ENCODE measurements at places on chromosomes 4 and X. TPM values are rescaled to one million over a fixed set of nuclear protein-coding genes. Genes with fewer than 3 reads are reported as not detected.

DNA sequence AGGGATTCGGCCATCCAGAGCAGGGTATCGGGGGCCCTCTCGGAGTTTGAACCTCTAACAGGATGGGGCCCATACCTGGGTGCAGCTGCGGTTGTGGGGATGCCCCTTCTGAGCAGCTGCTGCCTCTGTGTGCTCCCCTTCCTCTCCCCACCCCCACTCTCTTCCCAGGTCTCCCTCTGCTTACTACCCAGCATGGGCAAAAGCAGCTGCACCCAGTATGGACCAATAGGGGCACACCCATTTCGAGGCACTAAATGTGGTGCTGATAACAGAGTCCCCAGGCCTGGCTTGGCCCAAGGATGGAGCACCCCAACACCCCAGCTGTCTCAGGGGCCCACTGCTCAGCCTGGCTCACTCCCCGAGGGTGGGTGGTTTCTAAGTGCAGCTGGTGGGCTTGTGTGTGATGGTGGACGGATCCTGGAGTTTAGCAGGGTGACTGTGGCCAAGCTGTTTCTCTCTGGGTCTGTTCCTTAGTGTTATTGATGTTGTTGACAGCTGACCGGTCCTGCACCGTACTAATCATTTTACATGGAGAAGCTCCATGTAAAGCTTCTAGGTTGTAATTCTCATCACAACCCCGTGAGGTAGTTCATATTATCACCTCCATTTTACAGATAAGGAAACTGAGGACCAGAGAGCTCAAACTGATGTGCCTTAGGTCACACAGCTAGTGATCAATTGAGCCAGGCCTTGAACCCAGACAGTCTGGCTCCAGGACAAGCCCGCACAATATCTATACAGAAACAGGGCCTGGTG, 13.1 kb upstream of the KIAA0232 start:
- no peaks in the 10 kb centered on the region for H3K4me1 ChIP-seq
- DNase-seq = no peak
- no peak overlapping the region for H3K4me3 ChIP-seq
- no peaks in the 10 kb centered on the region for H3K27me3 ChIP-seq

- no peaks in the 10 kb centered on the region for H3K36me3 ChIP-seq
- no peaks in the 10 kb centered on the region for H3K4me1 ChIP-seq
- no peak for DNase-seq
Observed at GRCh38 chrX:11435568-11435967, 142.4 kb downstream of the AMELX start.

- DNase-seq = no peak
- no peaks in the 10 kb centered on the region for H3K27me3 ChIP-seq
- H3K4me3 ChIP-seq = no peak overlapping the region
- peaks cover 9% of the 10 kb centered on the region for H3K4me1 ChIP-seq
- H3K36me3 ChIP-seq = no peaks in the 10 kb centered on the region
Observed at GRCh38 chr4:183438458-183439113, 5.8 kb upstream of the CDKN2AIP start.

GRCh38 chr4:30953799-30954198, 233.6 kb downstream of the PCDH7 start:
- no peaks in the 10 kb centered on the region for H3K36me3 ChIP-seq
- DNase-seq = no peak
- H3K4me1 ChIP-seq = no peaks in the 10 kb centered on the region
- no peak overlapping the region for H3K27ac ChIP-seq
- H3K27me3 ChIP-seq = no peaks in the 10 kb centered on the region
- H3K4me3 ChIP-seq = no peak overlapping the region

DNA sequence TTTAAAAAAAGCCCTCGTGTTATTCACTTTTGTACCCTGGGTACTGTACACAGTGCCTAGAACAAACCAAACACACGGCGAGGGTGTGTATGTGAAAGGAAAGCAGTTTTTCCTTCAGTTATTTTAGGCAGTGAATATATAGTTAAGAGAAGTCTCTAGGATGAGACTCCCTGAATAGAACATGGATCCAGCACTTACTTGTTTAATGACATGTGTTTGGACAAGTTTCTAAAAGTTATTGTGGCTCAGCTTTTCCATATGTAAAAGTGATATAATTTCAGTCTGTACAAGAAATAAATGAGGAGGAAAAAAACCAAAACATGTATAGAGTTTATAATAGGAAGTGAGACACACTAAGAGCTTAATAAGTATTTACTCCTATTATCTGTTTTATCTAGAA, 273.2 kb downstream of the ADGRL3 start:
- no peak overlapping the region for H3K27ac ChIP-seq
- no peak for DNase-seq
- no peak overlapping the region for H3K4me3 ChIP-seq
- H3K27me3 ChIP-seq = no peaks in the 10 kb centered on the region
- H3K36me3 ChIP-seq = no peaks in the 10 kb centered on the region

RAB9B gene
- 0.95 TPM for total RNA-seq

ANOS1 gene
- total RNA-seq = 0.40 TPM

DNA sequence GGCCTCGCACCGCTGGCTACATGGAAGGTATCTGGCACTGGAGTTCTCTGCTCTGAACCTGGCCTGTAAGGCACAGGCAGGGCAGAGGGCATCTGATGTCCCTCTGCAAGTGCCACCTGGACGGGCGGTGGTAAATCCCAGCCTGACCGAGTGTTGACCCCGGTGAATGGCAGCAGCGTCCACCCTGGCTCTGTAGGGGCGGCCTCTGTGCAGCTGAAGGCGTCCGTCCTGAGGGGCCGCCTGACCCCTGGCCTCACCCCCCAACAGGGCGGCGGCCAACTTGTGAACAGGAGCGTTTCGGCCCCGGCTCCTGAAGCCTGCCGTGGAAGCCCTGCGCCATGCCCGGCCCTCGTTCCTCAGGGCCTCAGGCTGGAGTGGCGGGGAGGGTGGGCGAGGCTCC, 51.4 kb downstream of the CPZ start:
- H3K4me1 ChIP-seq = no peaks in the 10 kb centered on the region
- DNase-seq = no peak
- no peaks in the 10 kb centered on the region for H3K27me3 ChIP-seq
- no peak overlapping the region for H3K27ac ChIP-seq
- H3K4me3 ChIP-seq = no peak overlapping the region

SLC4A4 gene
- total RNA-seq = 400 TPM

GLUD2 gene
- 1.1 TPM for total RNA-seq

- no peak for DNase-seq
- no peaks in the 10 kb centered on the region for H3K36me3 ChIP-seq
- H3K27ac ChIP-seq = no peak overlapping the region
- H3K4me3 ChIP-seq = no peak overlapping the region
- H3K4me1 ChIP-seq = no peaks in the 10 kb centered on the region
- H3K27me3 ChIP-seq = no peaks in the 10 kb centered on the region
Observed at GRCh38 chr4:1609901-1610790, 74.0 kb downstream of the FAM53A start.

ACE2 gene
- 0.63 TPM for total RNA-seq

DNA sequence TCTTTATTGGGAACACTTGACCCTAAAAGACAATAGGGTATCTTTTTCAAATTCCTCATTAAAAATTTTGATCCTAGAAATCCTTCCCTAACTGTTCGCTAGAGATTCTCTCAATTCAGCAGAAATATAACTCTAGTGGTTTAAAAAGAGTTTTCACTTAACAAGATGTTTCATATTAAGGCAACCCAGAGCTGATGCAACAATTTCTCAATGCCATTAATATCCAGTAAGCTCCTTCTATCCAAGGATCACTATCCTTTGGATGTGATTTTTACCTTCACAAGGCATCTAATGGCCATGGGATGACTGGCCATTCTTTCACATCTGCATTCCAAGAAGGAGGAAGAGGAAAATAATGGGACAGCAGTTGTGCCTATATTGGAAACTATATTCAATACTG, 183.4 kb downstream of the ANKRD50 start:
- no peak overlapping the region for H3K27ac ChIP-seq
- H3K36me3 ChIP-seq = no peaks in the 10 kb centered on the region
- DNase-seq = no peak
- no peaks in the 10 kb centered on the region for H3K27me3 ChIP-seq
- no peak overlapping the region for H3K4me3 ChIP-seq
- H3K4me1 ChIP-seq = no peaks in the 10 kb centered on the region

DNA sequence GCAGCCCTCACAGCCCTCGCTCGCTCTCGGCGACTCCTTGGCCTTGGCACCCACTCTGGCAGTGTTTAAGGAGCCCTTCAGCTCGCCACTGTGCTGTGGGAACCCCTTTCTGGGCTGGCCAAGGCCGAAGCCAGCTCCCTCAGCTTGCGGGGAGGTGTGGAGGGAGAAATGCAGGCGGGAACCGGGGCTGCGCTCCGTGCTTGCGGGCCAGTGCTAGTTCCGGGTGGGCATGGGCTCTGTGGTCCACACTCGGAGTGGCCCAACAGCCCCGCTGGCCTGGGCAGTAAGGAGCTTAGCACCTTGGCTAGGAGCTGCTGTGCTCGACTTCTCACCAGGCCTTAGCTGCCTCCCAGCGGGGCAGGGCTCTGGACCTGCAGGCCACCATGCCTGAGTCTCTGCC, 192.6 kb downstream of the COX18 start:
- H3K27ac ChIP-seq = no peak overlapping the region
- no peak for DNase-seq
- no peaks in the 10 kb centered on the region for H3K4me1 ChIP-seq
- H3K36me3 ChIP-seq = no peaks in the 10 kb centered on the region

FAM47E gene
- 6.3 TPM for total RNA-seq

DNA sequence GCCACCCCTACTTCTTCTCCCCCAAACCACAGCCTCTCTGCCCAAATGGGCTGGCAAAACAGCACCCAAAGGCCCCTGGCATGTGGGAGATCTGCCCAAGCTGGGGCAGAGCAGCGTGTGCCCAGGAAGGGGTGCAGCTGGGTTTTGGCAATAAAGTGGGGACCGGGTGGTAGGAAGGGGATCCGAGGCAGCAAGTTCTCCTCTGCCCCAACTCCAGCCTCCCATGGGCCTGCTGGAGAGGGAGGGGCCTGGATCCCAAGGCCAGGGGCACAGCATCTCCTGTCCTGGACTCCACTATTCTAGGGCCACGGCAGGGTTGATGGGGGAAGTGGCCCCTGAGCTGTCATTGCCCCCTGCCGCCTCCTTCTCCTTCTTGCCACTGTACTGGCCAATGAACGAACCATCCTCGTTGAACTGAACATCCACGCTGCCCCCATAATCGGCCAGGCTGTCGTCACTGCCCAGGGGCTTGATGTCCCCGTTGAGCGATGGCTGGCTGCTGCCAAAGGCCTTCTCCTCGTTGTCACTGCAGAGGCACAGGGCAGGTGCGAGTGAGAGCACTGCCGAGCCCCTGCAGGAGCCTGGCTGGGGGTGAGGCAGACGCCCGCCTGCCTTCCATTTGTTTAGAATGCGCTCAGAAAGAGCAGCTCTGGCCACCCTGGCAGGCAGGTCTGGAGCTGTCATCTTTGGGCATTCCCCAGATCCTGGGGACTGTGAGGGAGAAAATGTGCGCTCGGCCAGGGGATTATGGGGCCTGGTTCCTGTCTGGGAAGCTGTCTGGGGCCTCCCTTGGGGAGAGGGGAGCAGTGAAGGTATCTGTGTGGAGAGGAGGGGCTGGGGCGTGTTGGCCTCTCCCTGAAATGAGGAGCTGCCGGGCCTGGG, 23.4 kb downstream of the L1CAM start:
- H3K36me3 ChIP-seq = no peaks in the 10 kb centered on the region
- DNase-seq = no peak
- no peaks in the 10 kb centered on the region for H3K4me1 ChIP-seq
- no peak overlapping the region for H3K4me3 ChIP-seq
- no peak overlapping the region for H3K27ac ChIP-seq
- peaks cover 5% of the 10 kb centered on the region for H3K27me3 ChIP-seq

PGM2 gene
- 15.1 TPM for total RNA-seq

- H3K27me3 ChIP-seq = no peaks in the 10 kb centered on the region
- peaks cover 4% of the 10 kb centered on the region for H3K36me3 ChIP-seq
- no peak overlapping the region for H3K27ac ChIP-seq
- DNase-seq = peak; percentile 33
- H3K4me3 ChIP-seq = no peak overlapping the region
Observed at GRCh38 chr4:1333256-1333655, 13.8 kb upstream of the UVSSA start.

- H3K36me3 ChIP-seq = no peaks in the 10 kb centered on the region
- DNase-seq = no peak
- no peaks in the 10 kb centered on the region for H3K27me3 ChIP-seq
- H3K27ac ChIP-seq = peak overlapping the region; percentile 55
- H3K4me1 ChIP-seq = no peaks in the 10 kb centered on the region
Observed at GRCh38 chr4:6767748-6768538, 14.6 kb upstream of the KIAA0232 start.

DNA sequence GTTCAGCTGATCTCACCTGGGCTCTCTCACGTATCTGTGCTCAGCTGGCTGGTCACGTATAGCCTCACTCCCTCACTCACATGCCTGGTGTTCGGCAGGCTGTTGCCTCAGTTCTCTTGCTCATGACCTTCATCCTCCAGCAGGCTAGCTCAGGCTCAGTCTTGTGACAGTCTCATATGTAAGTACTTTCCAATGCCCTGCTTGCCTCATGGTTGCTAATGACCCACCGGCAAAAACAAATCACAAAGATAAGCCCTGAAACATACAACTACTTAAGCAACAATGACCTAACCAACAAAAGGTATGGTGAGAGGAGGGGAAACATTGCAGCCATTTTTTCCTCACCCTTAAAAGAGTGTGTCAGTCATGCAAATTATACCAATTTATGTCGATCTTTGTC, 25.0 kb downstream of the MEPE start:
- H3K27me3 ChIP-seq = no peaks in the 10 kb centered on the region
- H3K4me1 ChIP-seq = no peaks in the 10 kb centered on the region
- H3K4me3 ChIP-seq = no peak overlapping the region
- H3K27ac ChIP-seq = no peak overlapping the region
- no peaks in the 10 kb centered on the region for H3K36me3 ChIP-seq

DNA sequence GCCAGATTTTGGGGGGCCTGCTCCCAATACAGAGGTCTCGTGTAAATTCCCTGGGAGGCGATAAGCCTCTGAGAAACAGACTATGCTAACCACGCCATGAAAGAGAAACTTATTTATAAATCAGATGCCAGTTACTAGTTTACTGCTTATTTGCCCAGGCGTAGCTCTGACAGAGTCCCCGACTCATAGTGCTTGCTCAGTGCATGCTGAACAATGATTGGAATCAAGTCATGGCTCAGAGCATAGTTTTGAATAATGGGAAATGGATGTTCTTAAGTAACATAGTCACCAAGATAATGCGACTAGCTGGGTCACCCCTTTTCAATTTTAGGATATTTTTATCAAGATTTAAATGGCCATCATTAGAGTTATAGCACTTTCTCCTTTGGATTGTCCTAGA, 39.9 kb downstream of the HTT start:
- peaks cover 11% of the 10 kb centered on the region for H3K4me1 ChIP-seq
- H3K27me3 ChIP-seq = no peaks in the 10 kb centered on the region
- no peak overlapping the region for H3K4me3 ChIP-seq
- no peak overlapping the region for H3K27ac ChIP-seq

- no peak overlapping the region for H3K27ac ChIP-seq
- DNase-seq = no peak
Observed at GRCh38 chr4:178556796-178557195, 1114.6 kb upstream of the AGA start.
